ENCODE measurements at places on chromosomes 6 and 20. TPM values are rescaled to one million over a fixed set of nuclear protein-coding genes. Genes with fewer than 3 reads are reported as not detected.

DNA sequence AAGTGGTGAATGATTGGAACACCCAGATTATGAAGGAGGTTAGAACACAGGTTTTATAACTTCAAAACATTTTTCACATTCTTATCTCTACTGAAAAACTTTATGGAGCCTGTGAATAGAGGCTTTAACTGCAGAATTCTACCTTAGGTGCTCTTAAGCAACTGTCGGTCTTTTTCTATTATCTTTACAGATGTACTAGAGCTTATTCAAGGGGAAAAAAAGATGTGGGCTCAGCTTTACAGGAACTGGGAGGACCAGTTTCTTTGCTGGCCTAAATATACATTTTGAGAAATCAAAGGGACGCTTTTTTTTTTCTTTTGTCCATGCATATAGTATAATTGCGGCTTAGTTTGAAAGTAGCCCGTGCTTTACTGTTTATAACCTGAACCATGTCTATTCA is 58.9 kb downstream of the UST start:
- no peaks in the 10 kb centered on the region for H3K4me1 ChIP-seq
- H3K4me3 ChIP-seq = no peak overlapping the region
- no peak overlapping the region for H3K27ac ChIP-seq
- H3K36me3 ChIP-seq = no peaks in the 10 kb centered on the region
- DNase-seq = no peak

GRCh38 chr6:113755449-113756289 is 101.5 kb upstream of the MARCKS start:
- H3K4me1 ChIP-seq = no peaks in the 10 kb centered on the region
- peaks cover 2% of the 10 kb centered on the region for H3K27me3 ChIP-seq

GRCh38 chr6:158014505-158015187 is 33.0 kb downstream of the SYNJ2 start:
- H3K27ac ChIP-seq = peak overlapping the region; percentile 77
- H3K4me1 ChIP-seq = peaks cover 46% of the 10 kb centered on the region
- no peak overlapping the region for H3K4me3 ChIP-seq
- peaks cover 18% of the 10 kb centered on the region for H3K36me3 ChIP-seq
- no peak for DNase-seq
- no peaks in the 10 kb centered on the region for H3K27me3 ChIP-seq

GRCh38 chr6:114281496-114281895 is 61.3 kb downstream of the HS3ST5 start:
- peaks cover 1% of the 10 kb centered on the region for H3K27me3 ChIP-seq
- DNase-seq = no peak
- no peaks in the 10 kb centered on the region for H3K36me3 ChIP-seq
- H3K27ac ChIP-seq = no peak overlapping the region

DNA sequence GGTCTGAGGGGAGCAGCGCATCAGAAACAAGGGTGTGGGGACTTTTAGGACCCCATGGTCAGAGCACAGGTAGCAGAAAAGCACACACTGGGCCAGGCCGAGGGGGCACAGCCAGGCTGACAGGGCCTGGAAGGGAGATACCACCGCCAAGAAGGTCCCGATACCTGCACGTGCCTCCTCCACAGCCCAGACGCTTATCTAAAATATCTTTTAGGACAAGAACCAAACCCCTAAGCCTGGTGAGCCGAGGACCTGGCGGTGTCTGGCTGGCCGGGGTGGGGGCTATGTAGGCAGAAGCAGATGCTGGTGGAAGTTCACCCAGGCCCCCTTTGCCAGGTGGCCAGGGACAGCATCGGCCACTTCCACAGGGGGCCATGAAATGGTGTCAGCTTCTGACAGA is 89.3 kb downstream of the CDC5L start:
- no peak for DNase-seq
- no peaks in the 10 kb centered on the region for H3K36me3 ChIP-seq
- no peaks in the 10 kb centered on the region for H3K4me1 ChIP-seq

DNA sequence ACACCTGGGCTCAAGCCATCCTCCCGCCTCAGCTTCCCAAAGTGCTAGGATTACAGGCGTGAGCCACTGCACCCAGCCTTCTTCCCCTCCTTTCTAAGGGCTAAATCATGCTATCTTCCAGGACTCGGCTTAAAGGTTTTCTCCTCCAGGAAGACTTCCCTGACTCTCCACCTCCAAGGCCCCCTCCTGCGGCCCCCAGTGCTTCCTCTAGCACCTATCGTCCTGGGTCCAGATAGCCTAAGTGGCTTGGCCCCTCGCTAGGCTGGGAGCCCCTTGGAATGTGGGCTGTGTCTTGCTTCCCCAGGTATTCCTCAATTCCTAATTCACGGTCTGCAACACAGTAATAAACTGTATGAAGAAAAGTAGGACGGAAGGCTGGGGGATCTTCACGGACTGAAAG is 36.7 kb downstream of the PIM1 start:
- no peaks in the 10 kb centered on the region for H3K36me3 ChIP-seq
- H3K4me3 ChIP-seq = no peak overlapping the region
- H3K4me1 ChIP-seq = peaks cover 78% of the 10 kb centered on the region
- no peaks in the 10 kb centered on the region for H3K27me3 ChIP-seq
- DNase-seq = no peak
- peak overlapping the region; percentile 31 for H3K27ac ChIP-seq

DNA sequence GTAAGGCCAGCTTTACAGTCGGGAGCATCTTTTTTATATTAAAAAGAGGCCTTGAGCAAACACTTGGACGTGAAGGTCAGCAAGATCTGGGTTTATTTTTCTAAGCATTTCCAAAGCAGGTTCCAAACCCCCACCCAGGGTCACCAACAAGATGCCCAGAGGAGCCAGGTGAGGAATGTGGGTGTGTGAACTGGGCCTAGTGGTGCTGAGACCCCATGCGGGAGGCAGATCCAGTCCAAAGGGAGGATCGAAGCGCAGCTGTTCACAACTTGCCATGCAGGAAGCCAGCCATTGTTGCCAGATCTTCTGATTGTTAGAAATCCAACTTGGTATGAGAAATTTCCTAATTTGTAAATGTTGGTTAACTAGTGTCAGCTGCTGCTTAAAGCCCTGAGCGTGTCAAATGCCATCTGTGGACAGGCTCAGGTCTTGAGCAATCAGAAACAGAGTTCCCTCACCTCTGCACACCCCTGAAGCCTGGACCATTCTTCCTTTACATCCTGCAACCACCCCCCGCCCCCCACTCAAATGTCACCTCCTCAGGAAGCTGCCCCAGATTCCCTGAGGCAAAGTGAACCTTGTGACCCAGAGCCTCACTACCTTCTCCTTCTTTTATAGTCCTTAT is 46.5 kb downstream of the NFATC2 start:
- peak overlapping the region; percentile 4 for H3K4me3 ChIP-seq
- H3K36me3 ChIP-seq = peaks cover 74% of the 10 kb centered on the region
- no peaks in the 10 kb centered on the region for H3K27me3 ChIP-seq
- H3K4me1 ChIP-seq = peaks cover 95% of the 10 kb centered on the region

DNA sequence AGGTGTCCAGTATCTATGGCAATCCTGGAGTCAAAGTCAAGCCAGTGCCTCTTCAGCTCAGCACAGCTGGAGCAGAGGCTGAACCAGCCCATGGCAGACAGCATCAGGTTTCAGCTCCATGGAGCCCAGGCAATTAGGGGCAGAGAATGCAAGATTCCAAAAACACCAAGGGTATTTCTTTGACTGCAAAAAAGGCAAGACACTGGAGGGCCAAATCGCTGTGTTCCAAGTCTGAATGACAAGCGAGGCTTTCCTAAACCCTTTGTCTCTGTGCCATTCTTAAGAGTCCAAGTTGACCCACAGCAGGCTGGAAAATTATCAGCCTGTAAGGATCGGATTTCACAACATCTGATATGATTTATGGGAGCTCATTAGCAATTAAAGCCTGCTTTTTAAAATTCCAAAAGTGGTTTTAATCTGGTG is 49.7 kb upstream of the TGM3 start:
- no peak overlapping the region for H3K4me3 ChIP-seq
- H3K36me3 ChIP-seq = no peaks in the 10 kb centered on the region
- DNase-seq = no peak
- peaks cover 14% of the 10 kb centered on the region for H3K27me3 ChIP-seq
- H3K4me1 ChIP-seq = no peaks in the 10 kb centered on the region

- no peaks in the 10 kb centered on the region for H3K4me1 ChIP-seq
- DNase-seq = no peak
- H3K36me3 ChIP-seq = no peaks in the 10 kb centered on the region
- no peak overlapping the region for H3K27ac ChIP-seq
- peaks cover 14% of the 10 kb centered on the region for H3K27me3 ChIP-seq
Measured at GRCh38 chr20:31496761-31497295, 17.4 kb upstream of the HM13 start.

Gene NKX2-2
- total RNA-seq = not detected

Gene PHACTR3
- not detected for total RNA-seq

Gene WFDC5
- not detected for total RNA-seq

Gene PPP1R14C
- total RNA-seq = 0.65 TPM
